ENCODE measurements at places on chromosomes 5 and 9.

DNA sequence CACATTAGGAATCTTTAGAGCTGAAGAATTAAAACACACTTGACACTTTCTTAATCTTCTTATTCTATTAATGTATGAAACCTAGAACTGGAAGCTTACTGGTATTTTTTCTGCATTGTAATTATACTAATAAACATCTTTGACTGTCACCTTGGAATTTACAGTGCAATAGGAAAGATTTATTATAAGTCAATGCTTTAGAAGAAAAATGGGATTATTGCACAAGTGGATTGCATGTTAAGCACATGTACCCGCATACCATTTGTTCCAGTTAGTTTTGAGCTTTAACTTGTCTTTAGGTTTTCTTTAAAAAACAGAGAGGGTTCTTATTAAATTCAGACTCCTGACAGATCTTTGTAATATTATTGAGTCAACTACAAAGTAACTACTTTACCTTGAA, 278.5 kb downstream of the CCDC171 start:
- no peak for DNase-seq

- no peak for DNase-seq
Observed at GRCh38 chr9:129394061-129394885, 216.2 kb upstream of the IER5L start.

GRCh38 chr9:119071636-119072035, 297.6 kb downstream of the BRINP1 start:
- no peak for DNase-seq

GRCh38 chr5:112822456-112822855, 38.6 kb upstream of the SRP19 start:
- DNase-seq, result no peak

DNA sequence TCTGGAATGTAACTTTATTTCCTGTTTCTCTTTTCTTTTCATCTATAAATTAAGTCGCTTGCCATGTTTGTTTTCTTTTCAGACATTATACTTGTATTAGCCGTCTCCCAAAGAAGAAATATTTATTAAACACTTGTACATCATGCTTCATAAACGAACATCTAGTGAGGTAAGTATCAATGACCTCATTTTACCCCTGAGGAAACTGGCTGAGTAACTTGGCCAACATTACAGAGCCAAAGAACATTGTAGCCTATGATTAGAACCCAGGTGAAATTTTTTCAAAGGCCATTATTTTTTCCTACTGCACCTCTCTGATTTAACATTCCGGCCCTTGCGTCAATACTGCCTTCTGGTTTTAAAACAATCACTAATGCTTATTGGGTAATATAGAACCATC, 4.2 kb downstream of the FREM1 start:
- DNase-seq, result no peak

DNA sequence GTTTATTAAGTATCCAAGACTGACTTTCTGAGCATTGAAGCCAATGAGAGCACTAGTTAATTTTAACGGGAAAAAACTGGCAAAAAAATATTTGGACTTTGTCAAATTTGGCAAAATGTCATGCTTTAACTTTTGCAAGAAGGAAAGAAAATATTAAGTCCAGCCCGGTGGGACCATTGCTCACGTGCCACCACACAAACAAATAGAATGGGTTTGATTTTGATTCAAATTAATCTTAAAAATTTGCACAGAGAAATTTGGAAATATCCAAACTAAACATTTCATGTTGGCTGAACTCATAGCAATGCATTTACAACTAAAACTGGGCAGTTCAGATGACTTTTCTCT, 302.2 kb downstream of the EBF1 start:
- no peak for DNase-seq

- DNase-seq, result no peak
Observed at GRCh38 chr5:10199692-10200091, 50.0 kb downstream of the ATPSCKMT start.

DNA sequence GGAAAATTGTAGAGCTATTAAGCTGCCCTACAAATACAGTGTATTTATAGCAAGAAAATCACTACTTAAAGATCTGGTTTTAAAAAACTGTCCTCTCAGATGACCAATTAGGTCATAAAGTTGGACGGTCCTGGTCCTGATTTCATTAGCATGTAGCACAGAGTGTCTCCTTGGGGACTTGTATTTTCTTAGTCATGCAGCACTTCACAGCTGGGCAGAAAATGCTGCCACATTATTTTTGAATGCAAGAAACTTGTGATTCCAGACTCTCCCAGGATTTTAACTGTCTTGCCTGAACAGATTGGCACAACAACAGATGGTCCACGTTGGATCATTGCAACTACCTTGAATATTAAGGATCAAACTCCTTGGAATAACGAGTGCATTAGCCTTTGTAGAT, 348.1 kb upstream of the SGCD start:
- no peak for DNase-seq

DNA sequence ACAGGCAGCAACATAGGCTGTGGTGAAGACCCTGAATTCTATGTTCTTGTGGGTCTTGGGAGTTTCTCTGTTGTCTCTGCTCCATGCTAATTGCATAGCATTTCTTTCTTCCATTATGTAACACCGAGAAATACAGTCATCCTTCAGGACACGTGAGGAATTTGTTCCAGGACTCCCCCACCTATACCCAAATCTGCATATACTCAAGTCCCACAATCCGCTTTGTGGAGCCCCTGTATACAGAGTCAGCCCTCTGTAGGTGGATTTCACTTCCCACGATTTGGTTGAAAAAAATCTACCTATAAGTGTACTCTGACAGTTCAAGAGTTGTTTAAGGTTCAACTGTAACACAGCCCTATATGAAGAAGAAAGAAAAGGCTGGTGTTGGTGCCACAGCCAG, 22.1 kb downstream of the ANKRD33B start:
- DNase-seq, result no peak

DNA sequence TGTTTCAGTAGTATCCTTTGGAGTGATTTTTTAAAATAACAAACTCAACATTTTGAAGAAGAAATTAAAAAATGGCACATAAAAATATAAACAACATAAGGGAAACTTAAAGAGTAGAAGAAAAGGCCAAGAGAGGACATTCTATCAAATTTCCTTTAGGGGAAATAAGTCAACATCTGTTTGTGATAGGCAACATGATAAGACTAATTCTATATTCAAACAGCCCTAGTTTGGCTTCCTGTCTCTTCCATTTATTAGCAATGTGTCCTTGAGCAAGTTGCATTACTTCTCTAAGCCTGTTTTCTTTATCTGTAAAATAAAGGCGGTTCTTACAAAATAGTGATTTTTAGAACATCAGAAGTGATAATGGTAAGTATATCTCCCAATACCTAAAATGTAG, 24.7 kb downstream of the TYRP1 start:
- no peak for DNase-seq

DNA sequence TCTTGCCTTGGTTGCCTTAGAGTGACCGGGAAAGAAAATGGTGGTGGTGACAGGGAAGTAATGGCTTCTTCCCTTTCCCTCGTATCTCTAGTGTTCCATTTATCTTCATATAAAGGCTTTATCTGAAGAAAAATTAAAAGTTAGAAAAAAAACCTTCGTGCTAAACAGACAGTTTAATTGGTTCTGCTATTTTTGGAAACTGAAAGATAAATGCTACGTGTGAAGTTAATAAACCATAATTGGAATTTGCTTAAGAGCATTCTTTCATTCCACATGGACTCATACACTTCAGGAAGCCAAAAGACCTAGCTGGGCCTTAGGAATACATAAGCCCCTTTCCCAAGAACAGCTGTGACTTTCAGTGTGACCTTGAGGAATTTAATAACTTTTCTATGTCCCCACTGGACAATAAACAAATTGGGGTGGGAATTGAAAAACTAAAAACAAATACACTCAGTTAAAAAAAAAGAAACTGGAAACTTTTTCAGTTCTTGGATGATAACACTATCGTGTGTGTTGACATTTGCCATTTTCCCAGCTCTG, 818.8 kb upstream of the WWC1 start:
- no peak for DNase-seq

GRCh38 chr5:67935908-67936566, 279.5 kb upstream of the PIK3R1 start:
- no peak for DNase-seq

DNA sequence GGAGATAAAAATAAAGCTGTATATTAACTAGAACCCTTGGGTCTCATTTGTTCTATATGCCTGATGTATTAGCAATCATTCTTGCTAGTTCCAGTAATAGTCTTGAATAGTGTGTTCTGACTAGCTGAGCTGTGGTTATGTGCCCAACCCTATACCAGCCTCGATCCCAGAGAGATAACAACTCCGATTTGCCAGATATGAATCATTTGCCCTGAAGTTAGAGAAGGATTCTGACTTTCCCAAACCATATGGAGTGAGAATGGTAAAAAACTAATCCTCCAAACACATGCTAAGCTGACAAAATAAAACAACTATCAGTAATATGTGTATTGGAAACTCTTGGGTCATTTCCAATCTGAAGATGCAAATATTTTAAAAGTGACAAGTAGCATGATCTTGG, 64.8 kb downstream of the ALDH1A1 start:
- DNase-seq, result no peak

DNA sequence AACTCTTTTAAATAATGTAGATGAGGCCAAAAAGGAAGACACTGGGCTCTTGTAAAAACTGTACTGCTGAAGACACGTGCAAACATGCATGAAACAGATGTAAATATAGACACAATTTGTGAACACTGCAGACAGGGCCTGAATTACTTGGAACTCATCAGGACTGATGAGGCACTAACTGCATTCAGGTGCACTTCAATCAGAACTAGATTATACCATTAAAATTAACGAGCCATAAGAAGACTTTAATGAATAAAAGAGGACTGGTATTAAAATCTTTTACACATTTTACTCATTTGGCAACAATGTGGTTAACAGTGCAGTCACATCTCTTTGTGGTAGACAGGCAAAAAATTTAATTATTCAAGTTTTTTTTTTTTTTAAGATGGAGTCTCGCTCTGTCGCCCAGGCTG, 13.4 kb upstream of the ZCCHC9 start:
- DNase-seq, result no peak

- no peak for DNase-seq
Observed at GRCh38 chr5:13766236-13766635, 178.3 kb downstream of the DNAH5 start.

DNA sequence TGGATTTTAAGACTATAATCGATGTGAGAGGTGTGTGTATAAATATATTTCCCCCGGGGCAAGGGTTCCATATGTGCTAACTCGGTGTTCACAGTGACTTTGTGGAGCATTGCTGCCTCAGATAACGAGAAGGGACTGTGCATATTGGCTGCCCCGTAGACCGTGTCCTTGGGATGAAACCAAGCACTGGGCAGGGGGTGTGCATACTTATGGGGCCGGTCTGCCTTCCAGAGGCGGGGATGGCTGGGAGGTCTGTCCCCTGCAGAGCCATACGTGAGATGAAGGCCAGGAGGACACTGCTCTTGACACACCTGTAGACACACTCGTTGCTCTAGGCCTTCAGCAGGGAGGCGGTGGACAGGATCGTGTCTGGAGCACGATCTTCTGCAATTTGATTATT, 56.0 kb upstream of the ZNF354A start:
- DNase-seq, result no peak

GRCh38 chr9:131583836-131584555, 38.7 kb downstream of the PRRT1B start:
- DNase-seq, result no peak

DNA sequence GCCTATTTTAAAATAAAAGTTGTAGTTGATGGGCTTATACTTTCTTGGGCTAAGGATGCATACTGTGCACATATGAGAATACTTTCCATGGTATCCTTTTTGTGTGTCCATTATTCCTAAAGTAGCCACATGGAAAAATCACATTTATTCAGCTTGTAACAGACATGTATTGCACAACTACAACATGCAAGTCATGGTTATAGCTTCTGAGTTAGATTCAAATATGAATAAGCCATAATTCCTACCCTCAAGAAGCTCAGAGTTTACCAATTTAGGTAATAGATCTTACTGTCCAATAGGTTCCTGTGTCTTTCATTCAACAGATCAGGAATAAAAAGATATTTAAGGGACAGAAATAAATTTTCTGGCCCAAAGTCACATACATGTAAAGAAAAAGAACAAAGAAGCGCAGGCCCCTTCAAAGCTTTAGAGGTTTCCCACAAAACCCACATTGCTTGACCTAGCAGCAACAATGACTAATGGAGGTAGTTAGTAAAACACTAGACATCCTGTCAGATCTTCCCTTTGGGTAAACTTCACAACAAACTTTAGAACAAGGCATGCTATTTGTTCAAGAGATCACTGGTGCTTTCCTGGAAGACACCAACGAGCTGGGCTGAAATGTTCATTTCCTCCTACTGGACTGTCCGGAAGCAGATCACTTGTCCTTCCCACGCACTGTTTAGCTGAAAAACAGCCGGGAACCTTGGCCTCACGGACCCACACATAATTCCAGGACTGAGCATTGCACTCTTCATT, 78.4 kb upstream of the ITGA1 start:
- no peak for DNase-seq

GRCh38 chr9:128061275-128061960, 5.7 kb downstream of the NAIF1 start:
- no peak for DNase-seq

GRCh38 chr9:135698767-135699166, 514 bp downstream of the SOHLH1 start:
- DNase-seq, result no peak

GRCh38 chr5:151067632-151068432, 13.0 kb downstream of the TNIP1 start:
- no peak for DNase-seq

DNA sequence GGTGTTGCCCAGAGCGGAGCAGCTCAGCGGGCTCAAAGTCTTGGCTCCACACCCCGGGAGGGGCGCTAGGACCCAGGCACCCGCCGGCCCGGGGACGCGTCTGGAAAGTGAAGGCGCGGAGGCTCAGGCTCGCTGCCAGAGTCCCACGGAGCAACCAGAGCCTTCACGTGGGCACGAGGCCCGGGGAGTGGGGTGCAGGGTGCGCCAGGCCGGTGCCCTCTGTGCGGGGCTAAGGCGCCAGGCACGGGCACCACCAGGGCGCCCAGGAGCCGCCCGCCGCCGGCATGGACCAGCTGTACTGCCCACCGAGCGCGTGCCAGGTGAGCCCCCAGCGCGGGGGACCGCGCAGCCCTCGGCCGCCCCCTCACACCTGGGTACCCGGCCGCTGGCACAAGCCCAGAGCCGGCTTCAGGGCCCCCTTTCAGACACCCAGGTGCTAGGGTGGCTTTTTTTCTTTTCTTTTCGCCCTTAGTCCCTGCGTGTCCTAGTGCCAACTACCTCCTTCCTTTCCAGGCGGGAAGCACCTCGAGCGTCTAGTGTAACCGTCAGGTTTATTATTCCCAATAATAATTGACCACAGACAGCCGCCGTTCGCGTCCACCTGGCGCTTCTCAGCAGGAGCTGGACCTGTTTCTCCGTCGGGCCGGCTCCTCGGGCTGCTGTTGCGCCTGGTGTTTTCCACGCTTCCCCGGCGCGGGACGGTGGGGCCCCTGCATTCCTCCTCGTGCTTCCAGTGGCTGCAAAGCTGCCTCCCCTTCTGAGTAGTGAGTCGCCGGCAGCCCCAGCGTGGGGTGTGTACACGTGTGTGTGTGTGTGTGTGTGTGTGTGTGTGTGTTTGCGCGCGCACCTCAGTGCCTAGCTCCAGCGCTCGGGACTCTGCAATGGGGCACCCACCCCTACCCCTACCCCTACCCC, 30.1 kb upstream of the PDE8B start:
- DNase-seq, result no peak

GRCh38 chr5:25414742-25415141, 770.0 kb upstream of the CDH10 start:
- no peak for DNase-seq

Measured in LNCaP clone FGC (cell line).